ENCODE measurements at places on chromosomes 1 and 21. TPM values are rescaled to one million over a fixed set of nuclear protein-coding genes. Genes with fewer than 3 reads are reported as not detected.

Gene LRRC53
- not detected for total RNA-seq

Gene SLC5A9
- total RNA-seq, result not detected

Gene TNNI3K
- 0.59 TPM for total RNA-seq

Gene GBP6
- total RNA-seq, result 0.46 TPM

Gene SLC45A1
- 0.48 TPM for total RNA-seq

Gene CCDC30
- total RNA-seq, result 1.3 TPM

Gene AUNIP
- total RNA-seq, result 9.6 TPM

DNA sequence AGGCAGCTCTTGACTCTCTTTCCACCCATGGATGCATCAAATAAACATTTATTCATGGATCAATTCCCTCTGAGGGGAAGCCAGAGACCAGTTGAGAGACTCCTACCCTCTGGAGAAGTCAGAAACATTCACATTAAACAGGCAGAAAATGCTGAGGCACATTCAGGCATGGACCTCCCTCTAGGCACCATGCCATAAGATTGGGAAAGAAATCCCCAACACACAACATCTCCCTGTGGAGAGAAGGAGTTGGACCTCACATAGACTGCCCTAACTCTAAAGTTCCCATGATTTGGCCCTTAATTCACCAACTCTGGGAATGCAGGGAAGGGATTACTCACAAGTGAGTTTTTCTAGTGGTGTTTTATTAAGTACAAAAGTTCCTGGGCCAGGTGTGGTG, 415.3 kb upstream of the C1orf87 start:
- DNase-seq, result no peak

GRCh38 chr1:111399792-111400610, 27.5 kb downstream of the OVGP1 start:
- peak; percentile 65 for DNase-seq

DNA sequence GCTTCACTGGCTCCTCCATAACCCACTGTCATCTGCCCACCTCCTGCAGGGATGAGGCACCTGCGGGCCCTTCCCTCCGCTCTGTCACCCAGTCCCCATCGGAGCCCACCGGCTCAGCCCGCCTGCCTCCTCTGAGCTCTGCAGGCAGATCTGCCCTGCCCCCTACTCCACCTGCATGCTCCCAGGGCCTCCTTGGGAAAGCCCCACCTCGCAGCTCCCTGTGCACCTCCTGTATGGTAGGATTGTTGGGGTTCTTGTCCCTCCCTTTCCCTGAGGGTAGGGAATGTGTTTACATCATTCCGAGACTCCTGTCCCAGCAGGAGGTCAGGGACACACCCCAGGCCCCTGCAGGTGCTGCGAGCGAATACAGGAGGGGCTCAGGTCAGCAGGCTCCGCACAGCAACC, 50.5 kb downstream of the SIK1 start:
- DNase-seq, result no peak

DNA sequence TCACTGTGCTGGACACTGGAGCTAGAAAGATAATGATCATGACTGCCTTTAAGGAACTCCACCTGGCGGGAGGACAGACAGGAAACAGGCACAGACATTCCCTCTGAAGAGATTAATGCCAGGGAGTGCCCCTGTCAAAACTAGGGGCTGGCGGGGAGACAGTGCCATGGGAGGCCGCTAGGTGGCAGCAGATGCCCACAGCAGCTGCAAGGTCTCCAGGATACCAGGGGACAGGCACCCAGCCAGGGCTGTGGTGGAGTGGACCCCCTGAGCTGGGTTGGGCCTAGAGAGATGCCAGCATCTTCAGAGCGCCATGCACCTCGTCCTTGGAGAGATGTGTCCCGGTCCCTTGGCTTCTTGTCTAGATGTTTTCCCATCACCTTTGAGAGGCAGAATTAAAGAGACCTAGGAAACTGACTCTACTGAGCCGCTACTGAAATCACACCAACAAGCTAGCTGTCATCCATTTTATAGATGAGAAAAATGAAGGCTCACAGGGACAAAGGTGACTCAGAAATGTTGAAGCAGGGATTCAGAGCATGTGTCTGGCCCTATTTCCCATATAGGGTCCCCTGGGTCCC, 3.6 kb downstream of the REN start:
- peak; percentile 88 for DNase-seq

GRCh38 chr1:30764396-30764795, 6.8 kb upstream of the LAPTM5 start:
- no peak for DNase-seq

DNA sequence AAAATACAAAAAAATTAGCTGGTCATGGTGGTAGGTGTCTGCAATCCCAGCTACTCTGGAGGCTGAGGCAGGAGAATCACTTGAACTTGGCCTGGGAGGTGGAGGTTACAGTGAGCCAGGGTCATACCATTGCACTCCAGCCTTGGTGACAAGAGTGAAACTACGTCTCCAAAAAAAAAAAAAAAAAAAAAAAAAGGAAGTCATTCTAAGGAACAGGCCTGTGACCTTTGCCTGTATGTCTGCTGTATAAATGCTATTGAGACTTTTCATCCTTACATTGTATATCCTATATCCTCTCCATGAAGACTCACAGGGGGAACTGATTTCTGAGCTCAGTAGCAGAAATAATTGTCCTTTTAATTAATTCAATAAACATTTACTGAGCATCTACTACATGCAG, 7.5 kb upstream of the CTPS1 start:
- no peak for DNase-seq

GRCh38 chr1:151312411-151312810, 14.8 kb downstream of the PI4KB start:
- no peak for DNase-seq

- DNase-seq, result no peak
These were observed 58.4 kb downstream of the SIPA1L2 start for GRCh38 chr1:232571523-232571922.

DNA sequence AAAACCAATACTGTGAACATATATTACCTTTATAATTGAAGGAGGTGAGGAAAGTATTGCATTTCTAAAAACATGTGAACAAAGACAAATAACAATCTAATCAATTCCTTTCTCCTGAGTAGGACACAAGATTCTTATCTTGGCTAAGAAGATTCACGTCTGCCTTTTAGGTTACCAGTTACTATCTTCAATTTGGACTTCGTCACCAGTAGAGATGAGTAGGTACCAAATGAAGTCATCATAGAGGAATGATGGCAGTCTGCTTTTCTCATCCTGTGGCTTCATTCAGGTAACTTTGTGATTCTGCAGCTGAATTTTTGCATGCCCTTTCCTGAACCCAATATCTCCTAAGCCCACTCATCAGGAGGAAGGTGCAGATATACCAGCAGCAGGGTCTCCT, 32.4 kb downstream of the ASTN1 start:
- DNase-seq, result no peak

DNA sequence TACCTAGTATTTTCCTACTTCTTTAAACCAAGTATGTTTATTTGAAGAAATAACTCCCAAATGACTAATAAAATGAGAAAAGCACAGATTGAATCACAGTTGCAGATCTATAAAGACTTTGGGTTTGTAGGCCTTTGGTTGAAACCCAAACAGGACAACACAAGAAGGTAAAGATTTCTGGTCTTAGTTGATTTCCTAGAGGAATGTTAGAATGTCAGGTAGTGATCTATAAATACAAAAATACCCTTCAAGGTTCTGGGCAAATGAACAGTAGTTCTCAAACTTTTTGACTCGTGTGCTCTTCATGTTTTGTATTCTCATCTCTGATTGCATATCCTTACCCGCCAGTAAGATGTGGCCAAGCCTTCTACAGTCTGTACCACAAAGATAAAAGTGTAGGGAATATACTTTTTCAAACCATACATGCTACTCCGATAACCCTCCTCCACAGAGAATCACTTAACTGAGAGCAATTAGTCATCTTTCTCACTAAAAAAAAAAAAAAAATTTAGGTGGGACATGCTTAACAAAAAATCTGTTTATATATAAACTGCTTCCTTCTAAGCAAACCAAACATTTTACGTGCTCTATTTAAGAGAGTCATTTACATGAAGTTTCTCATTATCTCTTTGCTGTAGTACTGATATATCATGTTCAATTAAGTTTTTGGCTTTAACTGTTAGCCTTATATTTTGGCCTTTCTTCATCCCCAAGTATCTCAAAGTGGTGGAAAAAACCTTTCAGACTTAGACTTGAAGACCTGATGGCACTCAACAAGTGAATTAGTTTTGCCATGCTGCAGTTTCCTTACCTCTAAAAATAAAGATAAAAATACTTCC, 36.0 kb downstream of the CNIH4 start:
- DNase-seq, result no peak

DNA sequence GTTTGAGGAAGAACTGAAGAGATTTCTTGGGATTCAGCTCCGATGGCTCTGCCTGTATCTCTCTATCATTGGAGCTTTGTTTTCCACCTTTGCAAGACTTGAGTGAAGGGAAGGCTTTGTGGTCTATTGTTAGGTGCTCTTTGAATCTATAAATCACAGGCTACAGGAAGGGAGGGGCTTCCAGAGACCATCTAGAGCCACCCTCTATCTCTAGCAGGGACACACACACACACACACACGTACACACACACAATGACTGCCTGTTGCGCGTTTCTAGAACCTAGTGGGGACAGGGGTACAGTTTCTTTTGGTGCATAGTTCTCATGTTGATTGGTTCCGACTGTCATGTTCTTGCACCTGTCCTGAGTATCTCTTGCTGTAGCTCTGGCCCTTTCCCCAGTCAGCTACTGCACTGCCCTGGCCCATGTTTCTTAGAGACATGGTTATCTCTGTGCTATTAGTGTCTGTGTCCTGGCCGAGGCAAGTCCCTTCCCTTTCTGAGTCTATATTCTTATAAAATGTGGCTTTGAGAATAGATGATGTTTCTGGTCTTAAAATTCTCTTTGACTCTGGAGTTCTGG, 60.7 kb downstream of the MAN1C1 start:
- DNase-seq, result no peak

- DNase-seq, result no peak
These were observed 3.2 kb downstream of the B3GALNT2 start for GRCh38 chr1:235500971-235501540.

GRCh38 chr1:162892906-162893611, 32.1 kb upstream of the CCDC190 start:
- no peak for DNase-seq

DNA sequence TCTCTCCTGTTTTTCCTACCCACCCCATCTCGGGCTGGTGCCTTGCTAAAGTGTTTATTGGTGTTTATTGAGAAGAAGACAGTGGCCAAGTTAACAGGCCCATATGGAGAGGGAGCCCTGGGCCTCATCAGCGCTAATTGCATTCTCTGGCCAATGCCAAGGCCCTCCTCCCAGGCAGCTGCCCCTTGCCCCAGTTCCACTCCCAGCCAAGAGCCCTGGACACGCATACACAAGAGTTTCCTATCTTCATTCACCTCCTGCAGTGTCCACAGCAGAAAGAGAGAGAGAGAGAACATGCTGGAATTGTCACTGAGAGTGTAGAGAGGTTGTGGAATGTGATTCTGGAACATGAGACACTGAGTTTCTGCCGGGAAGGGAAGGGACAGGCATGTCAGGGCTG, 25.4 kb upstream of the VWA5B1 start:
- DNase-seq, result no peak

- DNase-seq, result peak; percentile 42
These were observed 257.7 kb upstream of the SGIP1 start for GRCh38 chr1:66276218-66276617.

Data from activated CD4-positive, alpha-beta T cell treated with anti-CD3 and anti-CD28 coated beads for 36 hours (primary cell).